ENCODE measurements at places on chromosomes 2 and 18.

DNA sequence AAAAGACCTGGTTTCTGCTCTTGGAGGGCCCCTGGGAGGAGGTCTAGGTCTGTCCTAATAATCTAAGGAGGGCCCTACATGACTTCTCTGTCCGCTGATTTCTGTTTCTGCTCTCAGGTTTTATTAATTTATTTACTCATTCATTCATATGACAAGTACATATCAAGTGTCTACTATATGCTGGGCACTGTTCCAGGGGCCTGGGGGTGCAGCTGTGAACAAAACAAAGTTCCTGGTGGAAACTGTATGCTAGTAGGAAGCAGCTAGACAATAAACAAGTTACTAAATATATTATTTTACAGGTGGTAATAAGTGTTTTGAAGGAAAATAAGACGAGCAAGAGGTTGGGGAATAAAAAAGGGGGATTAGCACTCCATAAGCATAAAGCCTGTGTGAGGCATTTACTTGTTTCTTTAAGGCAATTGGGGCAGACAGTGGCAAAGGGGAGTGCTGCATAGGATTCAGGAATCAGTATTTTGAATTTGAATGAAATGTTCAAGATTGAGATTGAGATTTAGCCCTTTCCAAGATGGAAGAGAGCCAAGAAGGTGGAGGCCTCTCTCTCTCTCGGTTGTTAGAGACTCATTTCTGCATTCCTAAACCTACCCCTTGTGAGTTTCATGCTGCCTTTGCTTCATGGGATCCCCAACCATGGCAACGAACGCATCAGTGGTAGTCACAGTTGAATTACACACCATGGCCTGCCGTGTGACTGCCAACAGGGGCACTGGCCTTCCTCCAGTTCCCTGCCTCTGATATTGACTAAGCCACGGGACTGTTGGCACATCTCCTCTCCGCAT is 28.3 kb downstream of the DRC1 start:
- DNase-seq: no peak

- no peak for DNase-seq
These were observed 352.5 kb upstream of the EPHA4 start for GRCh38 chr2:221924576-221924975.

- DNase-seq: no peak
These were observed 352.6 kb downstream of the RBM43 start for GRCh38 chr2:150909090-150909489.

DNA sequence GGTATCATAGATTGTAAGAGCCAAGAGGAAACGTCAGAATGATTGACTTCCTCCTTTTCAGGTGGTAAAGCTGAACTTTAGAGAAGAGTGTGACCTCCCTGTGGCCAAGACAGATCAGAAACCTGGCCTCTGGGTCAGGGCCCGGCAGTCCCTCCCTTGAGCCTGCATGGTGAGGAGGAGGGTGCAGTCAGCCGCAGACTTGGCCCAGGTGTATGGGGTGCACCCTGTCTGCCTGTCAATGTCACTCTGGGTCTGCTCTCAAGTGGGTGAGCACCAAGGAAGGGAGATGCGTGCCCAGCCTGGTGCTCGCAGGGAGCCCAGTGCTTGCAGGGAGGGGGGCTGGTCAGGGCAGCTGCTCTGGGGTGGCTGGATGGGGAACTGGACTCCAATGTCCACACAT is 134.4 kb upstream of the SNTG2 start:
- DNase-seq: no peak

- DNase-seq: peak; percentile 75
These were observed 14.6 kb upstream of the NT5DC4 start for GRCh38 chr2:112706170-112706664.

- DNase-seq: no peak
These were observed 75.9 kb downstream of the METTL4 start for GRCh38 chr18:2495381-2495780.

DNA sequence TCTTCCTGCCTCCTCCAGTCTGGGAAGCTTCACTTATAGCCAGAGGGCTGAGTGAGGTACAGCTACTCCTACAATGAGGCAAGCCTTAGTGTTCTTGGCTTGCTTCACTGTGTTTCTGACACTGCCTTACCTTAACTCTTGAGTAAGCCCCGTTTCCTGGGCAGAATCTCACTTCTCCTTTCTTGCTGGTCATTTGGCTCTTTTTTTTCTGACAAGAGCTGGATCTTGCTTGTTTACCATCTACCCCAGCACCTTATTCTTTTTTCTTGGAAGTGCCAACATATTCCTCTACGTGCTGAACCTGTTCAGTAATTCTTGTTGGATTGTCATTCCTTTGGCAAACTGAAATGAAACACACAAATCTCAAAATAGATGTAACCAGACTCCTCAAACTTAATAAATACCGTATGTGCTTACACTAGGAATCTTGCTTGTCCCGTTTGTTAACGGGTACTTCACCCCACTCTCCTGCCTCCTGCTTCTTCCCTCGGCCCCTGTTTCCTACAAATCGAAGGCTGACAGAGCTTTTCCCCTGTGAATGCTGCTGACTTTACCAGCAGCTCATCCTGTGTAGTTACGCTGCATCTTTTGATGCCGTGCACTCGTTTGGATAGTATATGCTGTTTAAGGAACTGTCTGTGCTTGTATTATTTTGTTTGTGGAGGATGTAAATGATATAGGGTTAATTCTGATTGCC is 132.2 kb downstream of the FMNL2 start:
- DNase-seq: no peak

- no peak for DNase-seq
These were observed 83.1 kb downstream of the FBXO15 start for GRCh38 chr18:74064510-74064909.
